GM18507 (cell line): ENCODE measurements at places on chromosomes 5 and 9.

- no peak for DNase-seq
These were observed 21.9 kb downstream of the MOCS2 start for GRCh38 chr5:53087621-53088121.

DNA sequence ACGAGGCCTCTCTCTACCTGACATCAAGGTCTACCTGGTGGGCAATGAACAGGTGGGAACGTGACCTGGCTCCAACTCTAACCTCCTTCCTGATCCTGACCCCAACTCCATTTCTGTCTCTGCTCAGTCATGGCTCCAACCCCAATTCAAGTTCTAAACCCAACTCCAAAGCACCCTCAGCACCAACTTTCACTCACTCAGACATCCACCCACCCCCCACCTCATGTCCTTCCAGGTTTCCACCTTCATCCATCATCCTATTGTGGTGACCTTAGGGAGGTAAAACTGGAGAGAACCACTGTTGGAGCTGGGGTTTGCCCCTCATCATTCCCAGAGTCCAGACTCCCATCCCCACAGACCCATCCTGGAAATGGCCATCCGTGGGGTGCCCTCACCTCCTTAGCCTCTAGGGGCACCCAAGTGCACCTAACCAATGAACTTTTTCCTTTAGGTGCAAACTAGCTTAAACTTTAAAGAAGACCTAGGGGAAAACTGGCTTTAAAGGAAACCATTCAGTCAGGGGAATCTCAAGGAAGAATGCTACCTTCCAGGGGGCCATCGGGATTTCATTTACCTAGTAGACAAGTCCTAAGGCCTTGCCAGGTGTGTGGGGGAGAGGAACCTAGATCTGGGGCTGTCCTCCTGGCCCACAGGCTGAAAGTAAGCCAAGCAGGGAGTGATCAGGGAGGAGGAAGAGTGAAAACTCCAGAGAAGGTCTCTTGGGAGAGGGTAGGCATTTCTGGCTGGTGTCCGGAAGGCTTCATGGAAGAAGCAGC lies 11.3 kb downstream of the RGS14 start:
- no peak for DNase-seq

DNA sequence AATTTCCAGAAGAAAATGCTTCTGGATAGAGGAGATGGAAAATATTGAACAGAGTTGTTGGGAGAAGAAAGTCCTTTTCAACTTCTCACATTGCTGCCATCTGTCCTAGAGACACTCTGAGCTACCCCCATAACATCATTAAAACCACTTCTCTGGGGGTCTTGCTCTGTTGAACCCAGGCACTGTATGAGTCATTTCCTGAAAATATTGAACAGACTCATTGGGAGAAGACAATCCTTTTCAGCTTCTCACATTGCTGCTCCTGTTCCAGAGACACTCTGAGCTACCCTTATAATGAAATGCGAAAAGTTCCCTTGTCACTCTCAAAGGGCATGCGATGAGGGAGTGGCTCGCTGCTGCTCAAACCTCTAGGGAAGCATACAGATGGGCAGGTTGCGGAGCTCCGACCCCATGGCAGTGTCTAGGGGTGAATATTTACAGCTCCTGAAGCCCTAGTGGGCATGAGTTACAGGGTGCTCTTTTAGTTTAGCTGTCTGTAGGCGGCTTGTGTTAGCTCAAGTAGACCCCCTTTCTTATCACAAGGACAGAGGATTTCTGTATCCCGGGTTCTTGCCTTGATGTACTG lies 90.7 kb downstream of the CDKN2A start:
- no peak for DNase-seq

DNA sequence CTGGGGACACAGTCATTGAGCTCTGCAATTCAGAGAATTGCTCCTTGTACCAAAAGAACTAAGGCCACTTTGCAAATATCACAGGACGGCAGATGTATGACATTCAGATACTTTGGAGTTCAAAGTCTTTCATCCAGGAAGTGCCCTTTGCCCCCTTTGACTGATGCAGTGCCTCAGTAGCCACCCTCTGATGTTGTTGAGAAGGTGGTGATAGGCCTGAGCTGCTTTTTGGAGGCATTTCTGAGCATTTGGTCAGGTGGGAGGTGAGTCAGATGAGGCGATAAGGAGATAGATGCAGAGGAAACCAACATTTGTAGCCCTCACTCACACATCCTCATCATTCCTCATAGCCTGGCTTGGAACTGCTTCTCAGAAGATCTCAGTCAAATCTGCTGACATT lies 63.4 kb downstream of the ANGPTL2 start:
- no peak for DNase-seq

DNA sequence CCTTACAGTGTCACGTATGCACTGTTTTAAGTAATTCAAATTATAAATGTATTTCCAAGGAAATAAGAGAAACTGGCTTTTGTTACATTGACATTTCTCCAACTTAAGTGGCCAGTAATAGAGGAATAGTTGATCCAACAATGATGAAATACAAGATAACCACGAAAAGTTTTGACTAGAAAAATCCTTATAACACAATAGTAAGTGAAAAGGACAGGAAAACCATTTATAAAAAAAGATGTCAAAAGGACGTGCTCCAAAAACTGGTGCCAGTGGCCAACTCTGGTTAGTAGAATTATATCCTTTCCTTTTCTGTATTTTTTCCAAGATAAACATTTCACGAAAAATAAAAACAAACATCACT lies 210.9 kb downstream of the GAPVD1 start:
- DNase-seq, result no peak

- no peak for DNase-seq
These were observed 4.4 kb upstream of the BASP1 start for GRCh38 chr5:17212996-17213395.

DNA sequence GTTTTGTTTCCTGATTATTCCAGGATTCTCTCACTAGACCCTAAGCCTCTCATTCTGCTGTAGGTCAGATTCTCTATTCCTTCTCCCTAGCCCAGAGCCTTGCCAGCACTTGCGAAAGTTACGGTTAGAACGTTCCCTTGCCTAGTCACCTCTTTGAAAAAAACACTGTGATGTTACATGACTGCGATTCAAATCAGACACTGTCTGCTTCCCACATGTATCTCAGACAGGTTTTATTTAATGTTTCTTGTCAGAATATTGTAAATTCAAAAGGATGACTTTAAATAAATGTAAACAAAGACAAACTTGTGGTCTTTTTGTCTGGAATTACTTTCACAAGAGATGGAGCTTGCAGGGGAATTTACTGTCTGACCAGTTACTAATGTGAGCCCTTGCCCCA lies 116.5 kb upstream of the OTULINL start:
- DNase-seq, result no peak

- DNase-seq, result no peak
These were observed at the start of gene CCL19 for GRCh38 chr9:34690983-34691935. TSS of gene CCL19 (minus strand) at chr9:34691276. CDS start at chr9:34691139, 137 bp downstream.

DNA sequence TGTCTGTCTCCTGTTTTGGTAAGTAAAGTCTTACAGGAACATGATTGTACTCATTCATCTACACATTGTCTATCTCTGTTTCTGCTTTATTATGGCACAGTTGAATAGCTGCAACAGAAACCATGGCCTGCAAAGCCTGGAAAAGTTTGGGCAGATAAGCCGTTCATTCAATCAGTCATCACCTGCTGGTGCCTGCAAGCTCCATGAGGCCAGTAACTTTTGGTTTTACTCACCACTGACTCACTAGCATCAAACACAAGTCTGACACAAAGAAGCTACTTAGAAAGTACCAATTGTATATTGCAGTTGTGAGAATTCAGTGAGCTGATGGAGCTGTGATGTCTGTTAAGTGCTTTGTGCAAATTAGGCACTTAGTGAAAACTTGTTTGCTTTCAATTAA lies 373.6 kb upstream of the SGCD start:
- no peak for DNase-seq

- DNase-seq, result no peak
These were observed 138.1 kb downstream of the ATPSCKMT start for GRCh38 chr5:10111571-10111970.

DNA sequence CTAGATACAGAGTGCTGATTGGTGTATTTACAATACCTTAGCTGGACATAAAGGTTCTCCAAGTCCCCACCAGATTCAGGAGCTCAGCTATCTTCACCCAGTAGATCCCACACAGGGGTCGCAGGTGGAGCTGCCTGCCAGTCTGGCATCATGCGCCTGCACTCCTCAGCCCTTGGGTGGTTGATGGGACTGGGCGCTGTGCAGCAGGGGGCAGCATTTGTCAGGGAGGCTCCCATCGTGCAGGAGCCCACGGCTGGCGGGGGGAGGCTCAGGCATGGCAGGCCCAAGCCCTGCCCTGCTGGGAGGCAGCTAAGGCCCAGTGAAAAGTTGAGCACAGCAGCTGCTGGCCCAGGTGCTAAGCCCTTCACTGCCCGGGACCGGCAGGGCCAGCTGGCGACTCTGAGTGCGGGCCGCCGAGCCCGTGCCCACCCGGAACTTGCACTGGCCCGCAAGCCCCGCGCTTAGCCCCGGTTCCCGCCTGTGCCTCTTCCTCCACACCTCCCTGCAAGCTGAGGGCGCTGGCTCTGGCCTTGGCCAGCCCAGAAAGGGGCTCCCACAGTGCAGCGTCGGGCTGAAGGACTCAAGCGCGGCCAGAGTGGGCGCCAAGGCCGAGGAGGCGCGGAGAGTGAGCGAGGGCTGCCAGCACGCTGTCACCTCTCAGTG lies 314.1 kb upstream of the ATP10B start:
- DNase-seq, result no peak

- no peak for DNase-seq
These were observed 2.3 kb upstream of the TSC1 start for GRCh38 chr9:132946631-132947295.

GRCh38 chr5:83118471-83118870 lies 41.1 kb downstream of the XRCC4 start:
- DNase-seq, result no peak

DNA sequence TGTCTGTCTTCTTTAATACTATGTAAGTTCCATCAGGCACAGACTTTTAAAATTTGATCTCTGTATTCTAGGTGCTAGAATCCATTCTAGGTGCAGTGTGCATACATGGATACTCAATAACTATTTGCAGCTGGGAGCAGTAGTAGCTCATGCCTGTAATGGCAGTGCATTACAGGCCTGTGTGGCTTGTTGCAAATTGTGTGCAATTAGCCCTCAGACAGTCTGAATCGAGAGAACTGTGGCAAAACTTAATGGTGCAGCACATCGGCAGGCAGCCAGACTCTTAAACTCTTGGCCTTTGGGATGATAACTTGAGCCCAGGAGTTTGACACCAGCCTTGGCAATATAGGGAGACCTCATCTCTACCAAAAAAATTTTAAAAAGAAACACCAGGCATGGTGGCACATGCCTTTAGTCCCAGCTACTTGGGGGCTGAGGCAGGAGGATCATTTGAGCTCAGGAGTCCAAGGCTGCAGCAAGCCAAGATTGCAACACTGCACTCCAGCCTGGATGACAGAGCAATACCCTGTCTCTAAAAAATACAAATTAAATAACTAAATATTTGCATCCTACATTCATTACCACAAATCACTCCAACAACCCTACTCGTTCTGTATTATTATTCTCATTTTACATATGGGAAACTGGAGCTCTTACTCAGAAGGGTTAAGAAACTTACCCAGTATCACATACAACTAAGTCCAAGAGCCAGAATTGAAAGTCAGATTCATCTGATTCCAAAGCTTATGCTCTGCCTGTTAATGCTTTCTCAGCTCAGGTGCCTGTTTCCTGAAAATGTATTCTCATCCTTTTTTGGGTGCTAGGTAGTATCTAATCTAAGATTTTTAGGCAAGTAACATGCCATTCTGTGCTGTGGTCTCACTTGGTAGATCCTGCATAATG lies 30.1 kb downstream of the PRKACG start:
- DNase-seq, result no peak

DNA sequence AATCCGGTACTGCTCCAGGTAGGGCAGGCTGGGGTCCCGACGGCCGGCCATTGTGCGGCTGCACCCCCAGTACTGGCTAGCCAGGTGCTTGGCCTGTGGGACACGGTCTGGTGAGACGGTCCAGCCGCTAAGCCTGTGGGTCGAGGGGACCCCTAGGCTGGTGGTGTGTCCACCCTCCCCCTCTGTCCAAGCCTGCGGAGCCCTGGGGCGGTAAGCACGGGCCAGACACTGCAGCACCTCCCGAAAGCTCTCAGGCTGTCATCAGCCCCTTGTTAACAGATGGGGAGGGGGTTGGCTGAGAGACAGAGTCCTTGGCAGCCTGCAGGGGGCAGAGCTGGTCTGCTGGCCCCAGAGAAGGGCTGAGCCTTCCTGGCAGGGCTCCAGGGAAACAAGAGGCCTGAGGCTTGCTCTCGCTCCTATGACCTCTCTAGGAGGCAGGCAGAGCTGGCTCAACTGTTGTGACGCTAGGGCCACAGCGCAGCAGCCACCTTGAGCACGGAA lies 11.8 kb upstream of the MRNIP start:
- DNase-seq, result no peak

DNA sequence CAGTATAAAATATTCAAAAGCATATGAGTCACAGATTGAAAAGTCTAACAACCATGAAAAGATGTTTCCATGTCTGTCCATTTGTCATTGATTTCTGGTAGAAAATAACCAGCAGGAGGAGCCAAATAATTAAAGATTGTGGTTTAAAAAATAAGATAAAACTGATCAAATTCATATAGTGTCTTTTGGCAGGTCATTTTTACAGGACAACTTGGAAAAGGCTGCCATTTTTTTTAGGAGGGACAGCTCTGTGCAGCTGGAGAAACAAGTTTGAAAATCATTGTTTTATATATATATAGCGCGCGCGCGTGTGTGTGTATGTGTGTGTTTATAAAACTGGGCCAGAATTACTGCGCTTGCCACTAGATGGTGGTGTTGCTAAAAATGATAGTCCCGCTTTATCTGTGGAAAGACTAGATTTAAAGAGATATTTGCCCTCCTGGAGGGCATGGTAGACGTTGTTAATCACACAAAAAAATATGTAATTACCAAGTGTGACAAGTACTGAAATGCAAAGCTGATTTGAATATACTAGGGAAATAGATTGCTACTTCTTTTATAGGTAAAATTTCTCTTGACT lies 1.3 kb upstream of the TRMO start:
- DNase-seq, result no peak

DNA sequence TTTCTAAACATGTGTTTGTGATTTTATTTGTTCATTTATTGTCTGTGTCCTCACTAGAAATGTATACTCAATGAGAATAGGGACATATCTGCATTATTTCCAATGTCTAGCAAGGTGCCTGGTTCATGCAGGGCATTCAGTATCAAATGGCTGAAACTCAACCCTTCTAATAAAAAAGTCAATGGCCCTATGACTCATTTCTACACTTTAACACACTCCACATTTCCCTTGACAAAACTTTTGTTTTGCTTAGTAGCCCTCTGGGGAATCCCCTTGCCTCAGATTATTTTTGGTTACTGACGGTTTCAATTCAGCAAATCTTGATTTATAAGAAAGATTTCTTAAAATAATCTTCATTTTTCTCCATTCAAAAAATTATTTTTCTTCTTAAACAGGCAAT lies 206.0 kb upstream of the DMRTA1 start:
- no peak for DNase-seq

DNA sequence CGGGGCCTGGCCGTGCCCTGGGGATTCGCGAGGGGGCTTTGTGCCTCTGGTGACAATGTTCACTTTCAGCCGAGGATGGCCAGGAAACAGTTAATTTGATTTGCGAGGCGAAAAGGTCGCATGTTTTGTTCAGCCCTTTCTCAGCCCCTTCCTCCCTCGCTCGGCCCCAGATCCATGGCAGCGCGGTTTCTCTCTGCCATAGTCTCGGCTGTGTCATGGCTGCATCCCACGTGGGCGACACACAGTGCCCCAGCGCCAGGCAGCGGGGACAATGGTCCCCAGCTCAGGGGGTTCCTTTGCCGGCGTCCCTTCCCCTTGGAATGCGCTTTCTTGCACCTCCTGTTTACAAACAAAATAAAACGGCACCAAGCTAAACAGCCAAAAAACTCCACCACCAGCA lies 370.3 kb upstream of the IRX2 start:
- DNase-seq, result no peak

- DNase-seq, result no peak
These were observed 32.3 kb downstream of the CNTRL start for GRCh38 chr9:121107029-121107428.
